ENCODE measurements at places on chromosomes 2 and 18.

DNA sequence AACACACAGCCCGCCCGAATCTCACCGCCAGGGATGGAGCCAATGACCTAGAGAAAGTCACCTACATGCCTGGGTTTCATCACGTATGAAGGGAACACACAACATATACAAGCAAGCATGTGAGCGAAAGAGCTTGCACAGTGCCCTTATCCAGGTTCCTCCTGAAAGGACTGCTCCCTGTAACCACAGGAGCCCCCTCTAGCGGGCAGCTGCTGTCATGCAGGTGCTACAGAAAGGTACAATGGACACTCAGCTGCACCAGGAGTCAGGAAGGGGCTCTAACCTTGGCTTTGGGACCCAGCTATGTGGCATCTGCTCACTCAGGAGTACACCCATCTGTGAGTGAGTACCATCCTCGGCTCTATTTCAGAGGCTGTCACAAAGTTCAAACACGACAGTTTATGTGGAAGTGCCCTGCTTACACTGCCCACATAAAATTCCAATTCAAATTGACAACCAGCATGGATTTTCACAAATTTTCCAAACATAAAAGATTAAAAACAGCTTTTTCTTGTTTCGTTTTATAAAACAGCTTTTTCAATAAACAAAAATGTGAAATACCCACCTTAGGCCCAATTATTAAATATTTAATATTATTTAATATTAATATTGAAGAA, 3.5 kb downstream of the NDUFA10 start:
- peak; percentile 60 for DNase-seq

DNA sequence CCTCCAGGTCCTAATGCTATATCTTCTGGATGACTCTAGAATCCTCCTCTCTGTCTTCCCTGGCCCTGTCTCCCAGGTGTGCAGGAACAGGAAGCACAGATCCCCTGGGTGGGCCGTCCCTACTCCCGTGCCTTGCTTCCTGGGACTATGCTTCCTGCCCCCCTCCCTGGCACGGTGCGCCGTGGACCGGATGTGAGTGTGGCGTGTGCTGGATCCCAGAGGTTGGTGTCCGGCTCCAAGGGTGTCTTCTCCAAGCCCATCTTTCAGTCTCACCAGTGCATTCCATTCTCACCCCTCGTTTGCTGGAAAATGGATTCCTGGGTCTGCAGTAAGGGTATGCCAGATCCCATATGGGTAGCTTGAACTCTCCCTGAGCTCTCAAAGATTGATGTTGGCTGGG, 144.4 kb upstream of the TWIST2 start:
- no peak for DNase-seq

GRCh38 chr2:20593072-20594034, 57.5 kb downstream of the HS1BP3 start:
- DNase-seq: peak; percentile 94

DNA sequence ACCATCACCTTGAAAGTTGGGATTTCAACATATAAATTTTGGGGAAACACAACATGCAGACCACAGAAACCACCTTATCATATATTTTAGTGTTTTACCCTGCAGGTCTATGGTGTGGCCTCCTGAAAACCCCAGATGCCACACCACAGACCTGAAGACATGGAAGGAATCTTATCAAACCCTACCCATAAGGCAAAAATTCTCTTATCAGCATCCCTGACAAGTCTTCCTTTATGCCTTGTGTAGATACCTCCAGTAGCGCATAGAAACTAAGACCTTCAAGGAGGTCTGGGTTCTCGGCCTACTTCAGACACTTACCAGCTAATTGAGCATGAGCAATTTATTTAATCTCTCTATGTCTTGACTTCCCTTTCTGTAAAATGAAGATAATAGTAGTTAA, 59.1 kb upstream of the SLC14A2 start:
- DNase-seq: no peak

GRCh38 chr2:214492608-214493007, 81.8 kb downstream of the VWC2L start:
- no peak for DNase-seq

GRCh38 chr2:147549054-147549453, 295.8 kb upstream of the ACVR2A start:
- DNase-seq: no peak

GRCh38 chr2:15334644-15335326, 226.3 kb downstream of the NBAS start:
- peak; percentile 24 for DNase-seq

DNA sequence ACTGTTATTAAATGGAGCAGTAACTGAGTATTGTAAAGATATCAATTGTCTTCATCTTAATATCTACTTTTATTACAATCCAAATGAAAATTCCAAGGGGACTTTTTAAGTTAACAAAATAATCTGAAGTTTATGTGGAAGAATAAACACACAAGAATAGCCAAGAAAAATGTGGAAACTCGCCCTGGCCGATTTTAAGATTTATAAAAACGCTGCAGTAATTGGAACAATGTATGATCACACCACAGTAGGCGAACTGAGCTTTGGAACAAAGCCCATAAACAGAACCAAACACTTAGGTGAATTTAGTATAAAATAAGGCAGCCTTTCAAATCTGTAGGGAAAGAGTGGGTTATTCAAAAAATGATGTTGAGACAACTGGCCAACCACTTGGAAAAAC, 96.3 kb downstream of the ANTXR1 start:
- DNase-seq: no peak

DNA sequence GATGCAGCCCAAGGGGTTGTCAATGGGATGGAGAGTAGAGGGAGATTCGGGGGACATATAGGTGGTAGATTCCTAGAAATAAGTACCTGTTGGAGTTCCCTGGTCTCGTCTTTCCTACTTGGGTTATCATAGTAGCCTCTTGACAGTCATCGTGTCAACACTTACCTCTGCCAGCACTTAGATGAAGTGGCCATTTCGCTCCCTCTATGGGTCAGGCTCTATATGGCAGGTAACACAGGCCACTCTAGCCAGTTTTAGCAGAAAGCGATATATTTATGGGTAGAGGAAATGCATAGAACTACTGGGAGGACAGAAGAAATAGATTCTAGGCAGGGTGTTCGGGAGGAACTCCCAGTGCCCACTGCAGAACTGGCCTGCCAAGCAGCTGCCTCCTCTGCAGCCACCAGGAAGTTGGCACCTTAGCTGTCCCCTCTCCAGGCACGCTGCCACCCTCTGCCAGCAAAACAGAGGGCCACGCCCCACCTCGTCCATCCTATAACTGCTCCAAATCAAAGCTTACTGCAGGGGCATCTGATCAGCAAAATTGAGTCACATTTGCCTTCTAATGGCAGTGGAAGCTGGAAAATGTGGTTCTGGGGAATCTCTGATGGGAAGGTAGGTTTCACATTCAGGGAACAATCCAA, 181.3 kb downstream of the INSIG2 start:
- no peak for DNase-seq
